C1 segment of cervical spinal cord (tissue), 14 donors: ENCODE measurements at places on chromosomes 7 and 10.

DNA sequence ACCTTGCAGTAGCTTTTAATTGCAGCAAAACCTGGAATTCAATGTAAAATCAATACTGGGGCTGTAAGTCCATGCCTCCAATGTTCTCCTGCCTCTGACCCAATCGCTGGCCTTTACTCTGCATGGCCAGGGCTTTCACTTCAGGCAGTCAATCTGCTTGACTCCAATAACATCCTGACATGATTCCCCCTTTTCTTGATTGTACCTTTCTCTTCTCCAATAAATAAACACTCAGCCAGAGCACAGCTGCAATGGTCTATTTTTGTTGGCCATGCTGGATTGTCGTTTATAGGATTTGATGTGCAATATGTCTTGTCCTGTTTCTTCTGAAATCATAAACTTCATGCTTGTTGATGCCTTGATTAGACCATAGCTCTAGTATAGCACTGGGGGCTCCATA, 97.8 kb upstream of the COL1A2 start:
- DNase-seq: no peak

DNA sequence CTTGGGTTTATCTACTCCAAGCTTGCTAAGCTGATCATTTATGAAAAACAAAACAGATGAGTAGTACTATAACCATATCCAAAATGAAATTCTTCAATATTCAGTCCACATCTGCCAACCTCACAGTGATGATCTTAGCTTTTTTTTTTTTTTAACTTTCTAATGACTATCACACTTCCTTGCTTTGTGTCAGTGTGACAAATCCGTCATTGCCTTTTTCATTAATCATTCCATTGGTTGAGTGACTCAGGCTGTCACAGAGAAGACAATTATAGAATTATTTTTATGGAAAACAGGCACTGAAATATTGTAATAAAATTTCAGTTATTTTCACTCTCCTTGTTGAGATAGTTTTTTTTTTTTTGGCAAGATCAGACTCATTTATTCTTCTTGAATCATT, 70.7 kb downstream of the CPVL start:
- DNase-seq: no peak

GRCh38 chr10:100923580-100923979, 10.8 kb downstream of the SLF2 start:
- no peak for DNase-seq

DNA sequence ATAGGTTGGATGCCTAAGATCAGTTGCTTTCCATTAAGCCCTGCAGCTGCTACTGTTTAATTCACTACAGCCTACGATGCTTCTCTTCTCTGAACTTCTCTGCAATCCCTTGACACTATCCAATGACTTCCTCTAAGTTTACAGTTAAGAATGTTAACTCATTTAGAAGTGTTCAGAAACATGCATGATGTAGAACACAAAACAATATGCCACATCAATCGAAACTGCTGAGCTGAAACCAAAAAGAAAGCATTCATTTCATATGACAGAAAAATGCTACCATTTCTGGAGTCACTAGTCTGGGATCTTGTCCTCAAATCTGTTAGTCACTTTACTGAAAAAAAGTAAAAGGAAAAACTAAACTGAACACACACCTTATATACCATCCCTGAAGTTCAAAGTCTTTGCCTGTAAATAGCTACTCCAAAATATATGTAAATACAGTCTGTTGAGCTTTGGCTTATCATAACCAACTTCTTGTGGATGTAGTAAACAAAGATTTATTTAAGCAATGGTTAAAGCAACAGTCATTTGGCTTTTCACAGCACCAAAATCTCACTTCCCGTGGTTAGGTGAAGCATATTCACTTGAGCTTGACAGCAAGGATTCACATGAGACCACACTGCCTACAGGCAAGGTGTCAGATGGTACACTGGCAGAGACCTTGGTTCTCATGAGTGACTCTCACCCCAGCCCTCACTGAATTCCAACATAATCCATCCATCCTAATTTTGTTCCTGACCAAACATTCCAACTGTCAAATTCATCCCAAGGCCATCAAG, 187.0 kb downstream of the PPP1R17 start:
- no peak for DNase-seq

- no peak for DNase-seq
These were observed 319.2 kb downstream of the CDC14C start for GRCh38 chr7:49243521-49243920.

DNA sequence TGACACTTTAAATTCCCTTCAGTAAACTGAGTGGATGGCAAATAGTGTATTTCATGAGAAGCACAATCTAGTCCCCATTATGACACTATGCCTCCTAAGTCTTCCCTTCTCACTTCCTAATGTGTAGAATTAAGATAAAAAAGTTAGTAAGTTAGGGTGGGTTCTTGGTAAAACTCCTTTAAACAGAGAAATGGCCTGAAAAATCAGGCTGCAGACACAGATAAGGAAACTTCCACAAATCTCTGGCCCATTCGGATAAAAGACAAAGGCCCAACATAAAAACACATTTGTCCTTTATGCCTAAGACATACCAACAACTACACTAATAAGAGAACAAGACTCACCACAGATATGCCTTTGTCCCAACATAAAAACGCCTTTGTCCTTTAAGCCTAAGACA, 21.5 kb downstream of the AKR1C8 start:
- DNase-seq: no peak

DNA sequence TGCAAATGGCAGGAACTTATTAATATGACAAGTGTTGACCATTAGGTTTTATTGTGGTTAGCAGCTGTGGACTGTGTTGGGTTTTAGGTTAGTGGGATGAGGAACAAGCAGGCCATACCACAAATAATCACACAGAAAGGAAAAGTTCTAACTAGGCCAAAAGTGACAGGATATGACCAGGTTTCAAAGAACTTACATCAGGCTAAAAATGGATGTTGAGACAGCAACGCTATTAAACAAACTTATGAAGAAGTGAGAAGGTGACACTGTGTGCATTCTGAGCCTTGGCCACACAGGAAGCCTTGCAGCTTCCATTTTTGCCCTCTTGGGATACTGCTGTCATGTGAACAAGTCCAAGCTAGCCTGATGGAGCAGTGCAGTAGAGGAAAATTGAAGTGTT, 568.8 kb downstream of the HTR7 start:
- no peak for DNase-seq

DNA sequence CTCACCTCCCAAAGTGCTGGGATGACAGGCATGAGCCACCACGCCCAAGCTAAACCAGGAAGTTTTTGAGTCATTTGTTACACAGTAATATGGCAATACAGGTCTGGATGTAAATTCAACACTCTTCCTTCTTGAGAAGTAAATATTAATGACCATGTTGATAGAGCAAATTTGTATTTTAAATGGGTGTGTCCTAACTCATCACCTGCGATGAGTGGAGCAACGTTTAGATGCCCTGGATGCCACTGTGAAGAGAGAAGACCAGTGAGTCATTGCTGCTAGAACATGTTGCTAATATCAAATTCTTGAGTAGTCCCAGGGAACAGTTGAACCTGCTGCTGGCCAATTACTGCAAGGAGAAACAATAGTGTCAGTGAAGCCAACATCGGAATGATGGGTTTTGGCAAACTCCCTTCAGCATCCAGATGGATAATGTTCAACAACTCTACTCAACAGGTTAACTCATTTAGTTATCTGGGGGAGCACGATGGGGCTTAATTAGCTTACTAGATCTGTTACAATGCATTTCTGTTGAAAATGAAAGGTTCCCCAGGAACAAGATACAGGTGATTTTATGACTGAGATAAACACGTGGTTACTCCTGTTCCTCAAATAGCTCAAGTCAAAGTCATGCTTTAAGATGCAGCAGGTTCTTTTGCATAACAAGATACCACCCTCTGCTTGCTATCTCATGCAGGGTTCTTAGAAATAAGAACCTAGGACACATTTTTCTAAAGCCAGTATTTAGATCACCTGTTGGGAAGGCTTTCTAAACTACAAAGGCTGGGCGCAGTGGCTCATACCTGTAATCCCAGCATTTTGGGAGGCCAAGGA, 146.8 kb downstream of the CALN1 start:
- no peak for DNase-seq

GRCh38 chr10:77841711-77842375, 84.7 kb downstream of the DLG5 start:
- DNase-seq: no peak
